ENCODE measurements at places on chromosomes 2 and 18.

- peak; percentile 55 for DNase-seq
Measured at GRCh38 chr2:29114946-29115609, at the start of gene CLIP4. Gene CLIP4, plus strand, starts transcription at chr2:29115415. Its CDS starts 5,974 bp downstream, at chr2:29121389.

- DNase-seq, result no peak
Measured at GRCh38 chr2:169265591-169265990, 96.7 kb downstream of the LRP2 start.

GRCh38 chr2:146986161-146986560 is 858.7 kb upstream of the ACVR2A start:
- DNase-seq, result no peak

DNA sequence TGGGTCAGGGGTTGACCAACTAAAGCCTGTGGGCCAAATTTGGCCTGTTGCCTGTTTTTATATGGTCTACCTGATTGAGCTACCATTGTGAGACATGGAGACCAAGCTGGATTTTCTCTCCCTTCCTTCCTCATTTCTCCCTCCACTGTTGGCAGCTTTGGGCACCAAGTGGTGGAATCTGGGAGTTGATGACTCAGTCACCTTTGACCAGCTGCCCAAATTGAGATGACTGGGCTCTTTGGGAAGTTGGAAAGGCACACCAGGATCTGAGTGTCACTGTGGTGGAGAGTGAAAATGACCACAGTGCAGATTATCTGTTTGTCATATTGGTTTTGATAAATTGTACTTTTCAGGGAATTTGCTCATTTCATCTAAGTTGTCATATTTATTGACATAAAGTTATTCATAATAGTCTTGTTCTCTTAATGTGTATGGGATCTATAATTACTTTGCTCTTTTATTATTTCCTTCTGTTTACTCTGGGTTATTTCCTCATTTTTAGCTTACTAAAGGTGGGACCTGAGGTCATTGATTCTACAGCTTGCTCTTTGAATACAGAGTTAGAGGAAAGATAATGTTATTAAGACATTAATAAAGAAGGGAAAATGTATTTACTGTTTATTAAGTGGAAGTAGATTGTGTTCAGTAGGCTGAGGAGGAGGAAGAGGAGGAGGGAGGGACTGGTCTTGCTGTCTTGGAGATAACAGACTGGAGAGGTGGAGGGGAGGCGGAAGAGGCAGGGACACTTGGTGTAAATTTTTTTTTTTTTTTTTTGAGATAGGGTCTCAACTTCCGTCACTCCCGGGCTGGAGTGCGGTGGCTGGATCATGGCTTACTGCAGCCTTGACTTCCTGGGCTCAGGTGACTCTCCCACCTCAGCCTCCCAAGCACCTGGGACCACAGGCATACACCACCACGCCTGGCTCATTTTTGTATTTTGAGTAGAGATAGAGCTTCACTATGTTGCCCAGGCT is 31.8 kb downstream of the AGFG1 start:
- DNase-seq, result no peak

- no peak for DNase-seq
Measured at GRCh38 chr2:23628926-23629771, 244.2 kb downstream of the KLHL29 start.

GRCh38 chr18:79447703-79448367 is 52.1 kb downstream of the NFATC1 start:
- no peak for DNase-seq

- DNase-seq, result no peak
Measured at GRCh38 chr2:148022351-148022750, 1.5 kb downstream of the MBD5 start.

DNA sequence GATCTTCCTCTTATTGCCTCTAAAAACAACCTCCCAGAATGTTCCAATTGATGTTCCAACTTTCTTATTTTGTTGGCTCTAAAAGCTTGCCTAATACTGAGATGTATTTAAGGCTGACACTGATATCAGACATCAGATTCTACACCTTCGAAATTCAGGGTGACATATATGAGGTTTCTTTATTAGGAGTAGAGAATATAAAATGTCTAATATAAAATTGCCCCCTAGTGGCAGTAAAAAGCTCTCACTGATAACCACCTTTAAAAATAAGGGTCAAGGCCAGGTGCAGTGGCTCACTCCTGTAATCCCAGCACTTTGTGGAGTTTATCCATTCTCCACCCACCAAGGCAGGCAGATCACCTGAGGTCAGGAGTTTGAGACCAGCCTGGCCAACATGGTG is 789.7 kb upstream of the SLC39A10 start:
- DNase-seq, result no peak

DNA sequence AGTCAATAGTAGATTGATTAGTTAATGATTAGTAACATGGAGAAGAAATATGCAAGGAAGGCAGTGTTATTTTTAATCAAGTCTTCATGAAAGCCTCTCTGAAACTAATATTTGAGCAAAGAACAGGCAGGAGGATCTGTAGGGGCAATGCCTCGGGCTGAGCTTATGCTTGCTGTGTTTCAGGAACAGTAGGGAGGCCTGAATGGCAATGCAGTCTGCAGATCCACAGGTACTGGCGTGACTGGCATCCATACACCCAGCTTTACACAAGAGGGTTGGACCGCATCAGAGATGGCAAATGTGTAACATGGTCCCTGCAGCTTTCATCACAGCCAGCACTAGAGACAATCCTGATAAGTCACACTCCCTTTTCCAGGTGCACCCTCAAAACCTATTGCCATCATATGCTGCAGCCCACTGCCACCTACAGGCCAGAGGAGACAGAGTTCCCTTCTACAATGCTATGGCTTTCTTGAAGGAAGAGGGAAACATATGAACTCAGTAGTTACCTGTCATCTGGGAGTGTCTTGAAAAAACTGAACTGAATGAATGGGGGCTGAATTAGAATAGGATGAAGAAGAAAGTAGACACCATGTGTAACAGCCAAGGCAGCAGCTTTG is 582.4 kb upstream of the RAB6C start:
- DNase-seq, result no peak

DNA sequence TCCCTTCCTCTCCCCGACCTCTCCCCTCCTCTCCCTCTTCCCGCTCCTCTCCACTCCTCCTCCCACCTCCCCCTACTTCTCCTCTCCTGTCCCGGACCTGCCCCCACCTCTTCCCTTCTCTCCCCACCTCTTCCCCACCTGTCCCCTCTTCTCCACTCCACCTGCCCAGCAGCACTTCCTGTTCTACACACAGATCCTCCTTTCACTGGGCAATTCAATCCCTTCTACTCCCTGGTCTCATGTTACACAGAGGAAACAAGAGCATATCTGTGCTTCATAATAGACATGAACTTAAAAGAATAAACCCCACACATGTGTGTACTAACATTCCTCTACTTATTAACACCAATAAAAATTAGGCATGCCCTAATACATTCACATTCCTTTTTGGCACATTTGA is 34.8 kb downstream of the TIMM21 start:
- no peak for DNase-seq

DNA sequence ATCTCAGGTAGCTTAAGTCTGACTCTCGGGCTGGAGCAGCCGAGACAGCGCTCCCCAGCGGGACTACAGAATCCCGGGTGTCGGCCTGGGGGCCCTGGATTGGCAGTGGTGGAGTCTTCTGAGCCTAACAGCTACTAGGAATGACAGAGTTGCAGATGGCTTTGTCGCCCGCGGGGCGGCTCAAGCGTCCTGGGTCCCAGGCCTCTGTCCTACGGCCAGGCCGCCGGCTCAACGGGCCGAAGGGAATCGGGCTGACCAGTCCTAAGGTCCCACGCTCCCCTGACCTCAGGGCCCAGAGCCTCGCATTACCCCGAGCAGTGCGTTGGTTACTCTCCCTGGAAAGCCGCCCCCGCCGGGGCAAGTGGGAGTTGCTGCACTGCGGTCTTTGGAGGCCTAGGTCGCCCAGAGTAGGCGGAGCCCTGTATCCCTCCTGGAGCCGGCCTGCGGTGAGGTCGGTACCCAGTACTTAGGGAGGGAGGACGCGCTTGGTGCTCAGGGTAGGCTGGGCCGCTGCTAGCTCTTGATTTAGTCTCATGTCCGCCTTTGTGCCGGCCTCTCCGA is 8.8 kb downstream of the SIX2 start:
- DNase-seq, result no peak

GRCh38 chr2:38462121-38462661 is 85.1 kb upstream of the ATL2 start:
- DNase-seq, result no peak

GRCh38 chr2:216492597-216493333 is 5.9 kb upstream of the RPL37A start:
- no peak for DNase-seq

DNA sequence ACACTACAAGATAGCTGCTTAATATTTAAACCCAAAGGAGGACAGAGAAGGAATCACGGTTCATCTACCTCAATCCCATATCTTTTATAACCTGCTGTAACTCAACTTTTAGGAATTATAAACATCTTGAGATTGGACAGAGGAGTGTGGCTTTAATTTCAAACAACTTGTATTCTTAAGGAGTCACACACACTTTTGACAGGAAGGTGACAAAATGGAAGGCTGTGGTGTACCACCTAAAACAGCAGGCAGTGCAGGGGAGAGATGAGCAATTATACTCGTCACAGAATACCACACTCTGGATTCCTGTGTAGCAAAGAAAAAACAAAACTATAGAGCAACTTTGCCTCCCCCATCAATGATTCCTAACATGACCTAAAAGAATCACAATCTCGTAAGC is 194.8 kb downstream of the ZEB2 start:
- DNase-seq, result peak; percentile 30

DNA sequence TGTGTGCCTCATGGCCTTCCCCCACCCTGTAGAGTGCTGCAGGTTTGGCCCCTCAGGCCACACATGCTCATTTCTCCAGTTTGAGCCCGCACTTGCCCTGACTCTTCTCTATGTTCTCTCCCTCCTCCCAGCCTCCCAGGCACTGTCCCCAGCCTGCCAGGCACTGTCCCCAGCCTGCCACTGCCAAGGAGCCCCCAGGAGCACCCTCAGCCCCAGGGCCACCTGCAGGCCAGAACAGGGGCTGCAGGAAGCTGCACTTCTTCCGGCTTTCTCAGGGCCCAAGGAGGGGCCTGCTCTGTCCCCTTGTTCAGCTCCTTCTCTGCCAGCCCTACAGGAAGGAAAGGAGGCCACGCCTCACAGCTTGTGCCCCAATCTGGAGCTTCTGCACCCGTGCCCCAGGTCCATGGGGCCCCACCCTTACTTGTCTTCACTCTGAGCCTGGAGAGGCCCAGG is 31.6 kb downstream of the CYP26B1 start:
- DNase-seq, result no peak
